CD8-positive, alpha-beta T cell (primary cell): ENCODE measurements at places on chromosomes 1 and 21. TPM values are rescaled to one million over a fixed set of nuclear protein-coding genes. Genes with fewer than 3 reads are reported as not detected.

DNA sequence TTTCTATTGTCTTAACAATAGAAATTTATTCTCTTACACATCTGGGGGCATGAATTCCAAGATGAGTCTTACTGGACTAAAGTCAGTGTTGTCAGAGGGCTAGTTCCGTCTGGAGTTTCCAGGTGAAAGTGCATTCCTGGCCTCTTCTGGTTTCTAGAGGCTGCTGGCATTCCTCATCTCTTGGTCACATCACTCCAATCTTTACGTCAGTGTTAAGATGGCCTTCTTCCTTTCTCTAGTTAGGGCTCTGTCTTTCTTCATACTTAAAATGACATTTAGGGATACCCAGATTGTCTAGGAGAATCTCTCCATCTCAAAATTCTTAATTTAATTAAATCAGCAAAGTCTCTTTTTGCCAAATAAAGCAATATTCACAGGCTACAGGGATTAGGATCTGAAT lies 13.3 kb upstream of the PDC start:
- no peak for DNase-seq

DNA sequence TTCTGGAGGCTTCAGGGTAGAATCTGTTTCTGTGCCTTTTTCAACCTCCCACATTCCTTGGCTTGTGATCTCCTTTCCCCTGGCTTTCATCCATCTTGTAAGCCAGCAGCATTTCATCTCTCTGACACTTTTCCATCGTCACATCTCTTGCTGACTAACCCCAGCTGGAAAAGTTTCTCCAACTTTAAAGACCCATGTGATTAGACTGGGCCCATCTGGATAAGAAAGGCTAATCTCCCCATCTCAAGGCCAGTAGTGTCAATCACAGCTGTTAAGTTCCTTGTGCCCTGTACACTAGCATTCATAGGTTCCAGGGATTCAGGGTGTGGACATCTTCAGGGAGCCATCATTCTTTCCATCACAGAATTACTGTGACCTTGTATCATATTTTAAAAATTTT lies 452.1 kb downstream of the TTLL7 start:
- no peak for DNase-seq

GRCh38 chr21:35507181-35507759 lies 458.2 kb upstream of the RUNX1 start:
- DNase-seq: no peak

DNA sequence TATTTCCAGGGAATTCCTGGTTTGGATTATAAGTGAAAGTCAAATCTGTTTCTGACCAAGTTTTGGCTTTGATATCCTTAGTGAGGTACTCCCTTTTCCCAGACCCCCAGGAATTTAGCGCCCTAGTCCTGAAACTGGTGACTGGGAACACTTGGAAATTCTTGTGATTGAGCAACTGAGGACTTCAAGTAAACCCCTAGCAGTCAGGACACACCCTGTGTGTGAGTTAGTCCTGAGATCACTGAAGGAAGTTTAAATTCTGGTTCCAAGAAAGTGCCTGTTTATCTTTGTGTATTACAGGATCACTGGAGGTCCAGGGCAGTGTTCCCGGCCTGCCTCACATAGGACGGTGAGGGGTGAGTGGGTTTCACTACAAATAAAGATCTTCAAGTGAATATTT lies 95.1 kb upstream of the F3 start:
- DNase-seq: no peak

DNA sequence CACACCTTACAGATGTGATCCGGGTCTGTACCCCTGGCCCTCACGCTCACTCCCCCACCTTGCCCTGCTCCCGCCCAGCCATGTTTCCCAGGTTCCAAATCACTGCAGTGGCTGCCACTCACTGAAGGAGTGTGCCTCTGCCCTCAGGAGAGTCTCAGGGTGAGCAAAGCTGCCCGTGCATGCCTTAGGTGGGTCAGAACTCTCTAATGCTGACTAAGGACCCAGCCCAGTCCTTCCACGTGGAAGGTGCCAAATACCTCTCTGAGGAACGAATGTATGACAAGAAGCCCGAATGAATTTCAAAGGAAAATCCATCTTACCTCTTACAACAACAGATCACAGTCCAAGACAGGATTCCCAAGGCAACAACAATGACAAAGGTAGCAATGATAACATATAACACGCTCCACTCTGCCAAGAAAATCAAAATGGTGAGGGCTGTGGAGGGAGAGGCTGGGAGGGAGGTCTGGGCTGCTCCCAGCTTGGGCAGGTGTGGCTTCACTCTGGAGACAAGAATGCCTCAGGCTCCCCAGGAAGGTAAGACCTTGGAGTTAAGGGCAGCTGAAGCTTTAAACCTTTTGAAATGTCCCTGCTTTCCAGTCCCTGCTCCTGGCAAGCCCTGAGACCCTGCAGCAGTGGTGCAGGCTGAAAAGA lies 115.2 kb downstream of the KIAA0319L start:
- no peak for DNase-seq

- no peak for DNase-seq
Observed at GRCh38 chr1:68433395-68433794, 16.4 kb downstream of the RPE65 start.

DNA sequence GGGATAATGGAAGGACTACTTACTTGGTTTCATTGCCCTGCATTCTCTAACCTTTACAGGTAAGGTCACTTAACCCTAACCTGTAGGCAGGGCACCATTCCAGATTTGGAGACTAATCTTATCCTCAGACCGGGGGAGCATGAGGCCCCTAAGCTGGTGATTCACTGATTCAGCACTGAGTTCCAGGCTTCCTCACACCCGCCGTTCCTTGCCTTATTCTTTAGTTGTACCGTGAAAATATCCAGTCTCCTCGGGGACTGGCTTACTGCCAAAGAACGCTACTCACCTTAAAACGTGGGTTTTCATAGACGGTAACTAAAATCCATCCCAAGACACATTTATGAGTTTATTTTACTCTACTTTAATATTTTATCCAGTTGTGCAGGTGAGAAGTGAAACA lies 44.3 kb upstream of the COL24A1 start:
- DNase-seq: no peak

TNFSF18 gene
- total RNA-seq: not detected

FAM131C gene
- total RNA-seq: not detected

ODR4 gene
- 28.7 TPM for total RNA-seq

- no peak for DNase-seq
Observed at GRCh38 chr1:231943084-231943483, 316.5 kb downstream of the DISC1 start.

PFDN2 gene
- total RNA-seq: 64.7 TPM

DNA sequence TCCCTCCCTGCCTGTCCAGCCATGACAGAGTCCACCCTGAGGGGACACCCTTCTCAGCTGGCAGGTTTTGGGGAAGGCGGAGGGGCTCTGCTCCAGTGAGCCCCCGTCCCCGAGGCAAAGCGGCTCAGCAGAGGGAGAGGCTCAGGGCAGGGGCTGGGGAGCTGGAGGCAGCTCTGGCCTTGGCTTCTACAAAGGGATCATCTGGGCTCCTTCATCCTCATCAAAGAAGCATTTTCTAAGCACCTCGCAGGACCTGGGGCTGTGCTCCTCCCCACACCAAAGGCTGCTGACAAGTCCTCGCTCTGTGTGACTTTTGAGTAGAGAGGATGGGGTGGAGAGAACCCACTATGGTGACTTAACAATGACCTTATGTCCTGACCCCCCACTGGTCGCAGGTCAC lies 21.0 kb upstream of the CLSTN1 start:
- no peak for DNase-seq

DNA sequence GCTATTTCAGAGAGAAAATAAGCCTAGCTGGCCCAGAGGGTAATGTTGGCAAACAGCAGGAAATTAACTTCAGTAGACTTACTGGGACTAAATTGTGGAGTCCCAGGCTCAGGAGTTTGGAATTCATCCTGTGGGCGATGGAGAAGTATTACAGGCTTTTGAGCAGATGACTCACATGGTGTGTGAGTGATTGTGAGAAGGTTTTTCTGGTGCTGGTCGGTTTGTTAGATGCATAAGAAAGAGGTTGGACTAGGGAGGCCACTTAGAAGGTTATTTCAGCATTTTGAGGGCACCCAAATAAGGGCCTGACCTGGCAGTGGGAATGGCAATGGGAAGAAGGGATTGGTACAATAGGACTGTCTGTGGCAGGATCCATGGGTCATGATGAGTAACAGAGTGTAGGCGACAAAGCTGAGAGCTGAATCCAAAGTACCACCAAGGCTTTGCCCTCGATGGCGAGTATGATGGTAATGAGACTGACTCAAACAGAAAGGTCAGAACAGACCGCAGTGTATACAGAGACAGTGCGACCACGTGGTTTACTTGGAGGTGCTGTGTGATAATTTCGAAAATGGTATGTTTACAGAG lies 69.2 kb upstream of the KIF26B start:
- no peak for DNase-seq

GRCh38 chr1:156816561-156817328 lies at the start of gene SH2D2A:
Gene SH2D2A, minus strand, starts transcription at chr1:156816848. Its CDS starts 140 bp downstream, at chr1:156816708.
- peak; percentile 100 for DNase-seq

- DNase-seq: no peak
Observed at GRCh38 chr1:197451381-197451780, 183.3 kb downstream of the CRB1 start.

- DNase-seq: no peak
Observed at GRCh38 chr1:48823168-48823567, 46.5 kb upstream of the BEND5 start.

GRCh38 chr1:29832936-29833335 lies 596.6 kb downstream of the PTPRU start:
- DNase-seq: no peak

POLR3C gene
- total RNA-seq: 25.8 TPM

GRCh38 chr1:88608139-88608943 lies 75.7 kb upstream of the PKN2 start:
- DNase-seq: no peak

SELL gene
- total RNA-seq: 80.7 TPM

PYHIN1 gene
- total RNA-seq: 16.0 TPM

DNA sequence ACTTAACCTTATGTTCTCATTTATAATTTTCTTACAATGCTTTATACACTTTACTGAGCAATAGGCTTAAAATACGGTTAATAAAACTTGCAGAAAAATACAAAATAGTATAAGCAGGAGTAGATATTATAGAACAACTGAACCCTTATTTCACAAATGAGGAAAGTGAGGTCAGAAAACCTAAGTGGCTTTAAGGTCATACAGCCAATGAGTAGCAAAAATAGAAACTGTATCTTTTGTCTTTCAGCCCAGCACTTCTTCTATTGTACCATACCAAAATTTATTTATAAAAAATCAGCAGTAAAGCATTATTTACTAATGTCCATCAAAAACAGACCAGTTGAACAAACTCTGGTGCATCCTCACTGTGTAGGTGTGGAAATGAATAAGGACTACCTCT lies 11.6 kb downstream of the FBXO42 start:
- no peak for DNase-seq

DNA sequence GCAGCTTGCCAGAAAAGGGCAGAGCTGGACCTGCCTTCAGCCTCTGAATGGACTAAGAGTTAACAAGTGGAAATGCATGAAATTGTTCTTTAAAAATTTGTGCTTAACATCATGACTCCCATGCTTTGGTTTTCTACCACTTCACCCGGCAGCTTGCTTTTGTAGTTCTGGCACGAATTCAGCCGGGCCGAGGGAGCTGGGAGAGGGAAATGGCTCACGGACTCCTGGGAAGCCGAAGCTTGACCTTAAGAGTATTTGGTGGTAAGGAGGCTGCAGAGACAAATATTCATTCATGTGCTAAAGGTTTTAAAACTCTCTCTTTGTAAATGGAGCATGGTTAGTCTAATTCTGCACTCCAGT lies 17.2 kb upstream of the GFI1 start:
- DNase-seq: no peak

DNA sequence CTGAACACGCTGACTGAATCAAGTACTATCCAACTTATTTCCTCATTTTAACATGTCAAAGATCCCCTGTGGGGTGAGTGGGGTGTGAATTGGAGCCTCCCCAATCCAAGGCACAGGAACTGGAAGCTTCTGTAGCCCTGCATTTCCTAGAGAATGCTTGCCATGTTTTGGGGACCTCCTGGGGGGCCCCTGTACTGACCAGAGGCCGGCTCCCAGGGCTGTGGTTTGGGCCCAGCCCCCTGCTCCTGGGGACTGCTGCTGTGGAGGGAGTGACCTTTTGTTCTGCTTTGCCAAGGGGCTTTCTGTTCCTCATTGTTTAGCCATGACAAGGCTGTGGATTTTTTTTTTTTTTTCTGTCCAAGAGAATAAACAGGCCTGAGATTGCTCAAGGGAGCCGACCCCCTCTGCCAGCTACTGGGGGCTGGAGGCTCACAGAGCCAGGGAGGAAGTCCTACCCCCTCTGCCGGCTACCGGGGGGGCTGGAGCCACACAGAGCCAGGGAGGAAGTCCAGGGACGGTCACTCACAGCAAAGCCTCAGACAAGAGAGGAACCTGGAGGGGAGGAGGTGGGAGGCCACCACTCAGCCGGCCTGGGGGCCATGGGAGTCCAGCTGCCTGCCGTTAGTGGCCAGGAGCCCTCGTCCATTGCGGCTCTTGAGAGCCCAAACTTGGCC lies 17.4 kb downstream of the TNFRSF1B start:
- no peak for DNase-seq

DNA sequence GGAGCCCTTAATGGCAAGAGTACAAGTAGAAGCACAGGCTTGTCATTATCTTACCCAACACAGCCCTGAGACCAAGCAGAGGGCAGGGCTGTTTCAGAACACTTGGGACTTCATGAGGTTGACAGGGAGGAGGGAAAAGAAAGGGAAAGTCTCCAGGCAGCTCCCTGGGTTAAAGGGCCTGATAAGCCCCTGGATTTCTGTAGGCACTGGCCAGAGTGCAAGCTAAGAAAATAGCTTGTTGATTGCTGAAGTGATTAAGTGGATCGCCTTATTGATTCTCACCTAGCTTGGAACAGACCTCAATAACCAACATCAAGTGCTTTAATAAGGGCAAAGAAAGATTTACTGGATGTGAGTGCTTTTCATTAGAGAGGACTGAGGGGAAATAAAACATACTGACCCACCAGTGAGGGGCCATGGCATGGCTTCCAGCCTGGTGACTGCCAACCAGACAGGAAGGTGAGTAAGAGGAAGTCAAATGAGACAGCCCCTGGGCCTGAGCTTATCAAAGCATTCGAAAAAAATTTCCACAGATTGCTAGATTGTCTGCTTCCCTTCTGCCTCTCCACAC lies 121.4 kb upstream of the NFIA start:
- DNase-seq: no peak

EVI5 gene
- total RNA-seq: 1.2 TPM

NES gene
- not detected for total RNA-seq
